Activated CD8-positive, alpha-beta T cell treated with anti-CD3 and anti-CD28 coated beads, Interleukin-2, amount 10 ng/mL, durations not matched to agents 7 days and 5 days (primary cell): ENCODE measurements at places on chromosomes 3 and 15.

DNA sequence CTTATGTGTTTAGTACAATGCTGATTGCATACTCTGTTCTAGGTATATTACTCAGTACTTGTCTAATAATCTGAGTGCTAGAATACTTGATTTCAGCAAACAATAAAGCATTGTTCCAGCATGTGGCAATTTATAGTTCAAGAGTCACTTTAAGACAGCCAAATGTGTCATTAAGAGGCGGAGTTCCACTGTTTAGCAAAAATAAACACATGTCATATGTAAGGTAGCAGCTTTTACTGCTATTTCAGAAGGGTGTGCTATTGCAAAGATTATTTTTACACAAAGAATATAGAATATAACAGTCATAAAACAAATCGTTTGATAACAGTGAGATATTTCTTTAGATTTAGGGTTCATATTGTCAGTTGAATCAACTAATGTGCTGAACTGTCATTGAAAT lies 358.7 kb downstream of the TUSC7 start:
- DNase-seq = no peak

- DNase-seq = no peak
These were observed 647.4 kb downstream of the FHIT start for GRCh38 chr3:60603860-60604259.

GRCh38 chr3:22981166-22981565 lies 222.0 kb upstream of the UBE2E2 start:
- no peak for DNase-seq

- no peak for DNase-seq
These were observed 9.9 kb downstream of the PDIA5 start for GRCh38 chr3:123076496-123077418.

GRCh38 chr3:142723665-142723967 lies 218 bp upstream of the TRPC1 start:
- peak; percentile 84 for DNase-seq

GRCh38 chr3:53219895-53220483 lies 35.8 kb downstream of the TKT start:
- peak; percentile 90 for DNase-seq

DNA sequence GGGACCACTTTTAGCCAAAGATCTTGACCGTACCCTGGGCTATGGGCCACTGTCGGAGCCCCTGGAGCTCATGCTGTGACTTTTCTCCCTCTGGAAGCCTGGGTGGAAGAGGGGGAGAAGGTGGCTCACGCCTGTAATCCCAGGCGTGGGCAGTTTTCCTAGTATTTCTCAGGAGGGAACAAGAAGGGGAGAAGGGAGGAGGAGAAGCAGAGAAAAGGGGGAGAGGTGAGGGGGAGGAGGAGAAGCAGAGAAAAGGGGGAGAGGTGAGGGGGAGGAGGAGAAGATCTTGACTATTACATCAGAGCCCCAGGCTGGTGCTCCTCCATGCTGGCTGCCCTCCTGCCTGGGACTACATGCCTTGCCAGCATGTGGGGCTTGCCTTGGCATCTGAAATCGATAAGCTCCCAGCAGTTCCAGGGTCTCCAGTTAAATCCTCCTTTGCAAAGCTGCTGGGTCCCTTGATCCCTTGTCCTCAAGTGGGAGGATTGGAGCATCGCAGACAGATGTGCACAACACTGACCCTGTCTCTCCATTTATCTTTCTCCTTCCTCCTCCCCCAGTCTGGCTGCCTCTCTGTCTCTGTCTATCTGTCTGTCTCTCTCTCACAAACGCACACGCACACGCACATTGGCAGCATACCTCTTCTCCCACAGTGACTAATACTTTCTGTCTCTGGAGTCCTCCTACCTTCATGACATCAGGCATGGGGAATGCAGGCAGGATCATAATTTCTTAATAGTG lies 41.6 kb downstream of the MRAS start:
- DNase-seq = no peak

- DNase-seq = no peak
These were observed 449.6 kb upstream of the TGFBR2 start for GRCh38 chr3:30156586-30157498.

- no peak for DNase-seq
These were observed 80.5 kb upstream of the SLC24A5 start for GRCh38 chr15:48040166-48040817.

DNA sequence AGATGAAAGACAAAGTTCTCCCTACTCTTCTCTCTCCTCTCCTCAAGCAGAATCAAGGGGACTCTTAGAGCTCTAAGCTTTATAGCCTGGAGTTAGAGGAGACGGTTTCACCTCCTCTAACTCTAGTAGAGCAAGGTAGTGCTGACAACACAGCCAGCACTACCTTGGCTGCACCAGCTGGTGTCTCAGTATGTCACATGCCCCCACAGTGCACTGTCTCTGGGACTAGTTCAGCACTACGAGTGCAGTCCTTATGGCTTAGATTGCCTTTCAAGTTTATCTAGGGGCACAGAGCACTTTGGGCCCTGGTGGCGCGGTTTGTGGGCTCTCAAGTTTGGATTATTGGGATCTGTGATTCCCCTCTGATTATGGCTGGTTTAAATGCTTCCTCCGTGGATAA lies 614.1 kb upstream of the NECTIN3 start:
- no peak for DNase-seq

DNA sequence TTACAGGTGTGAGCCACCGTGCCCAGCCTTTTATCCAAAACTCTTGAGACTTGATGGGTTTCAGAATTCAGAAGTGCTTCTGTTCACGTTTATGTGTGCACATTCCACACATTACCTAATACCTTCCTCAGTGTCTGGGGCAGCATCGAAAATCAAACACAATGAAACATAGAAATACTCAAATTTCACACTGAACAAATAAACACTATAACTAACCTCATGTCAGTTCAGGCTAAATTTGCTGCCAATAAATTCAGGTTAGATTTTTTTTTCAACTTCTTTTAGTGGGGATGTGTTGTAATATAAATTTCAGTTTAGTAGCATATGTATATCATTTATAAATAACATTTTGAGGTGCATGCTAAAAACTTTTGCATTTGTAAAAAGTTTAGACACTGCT lies 2.8 kb downstream of the EIF2AK4 start:
- DNase-seq = no peak

DNA sequence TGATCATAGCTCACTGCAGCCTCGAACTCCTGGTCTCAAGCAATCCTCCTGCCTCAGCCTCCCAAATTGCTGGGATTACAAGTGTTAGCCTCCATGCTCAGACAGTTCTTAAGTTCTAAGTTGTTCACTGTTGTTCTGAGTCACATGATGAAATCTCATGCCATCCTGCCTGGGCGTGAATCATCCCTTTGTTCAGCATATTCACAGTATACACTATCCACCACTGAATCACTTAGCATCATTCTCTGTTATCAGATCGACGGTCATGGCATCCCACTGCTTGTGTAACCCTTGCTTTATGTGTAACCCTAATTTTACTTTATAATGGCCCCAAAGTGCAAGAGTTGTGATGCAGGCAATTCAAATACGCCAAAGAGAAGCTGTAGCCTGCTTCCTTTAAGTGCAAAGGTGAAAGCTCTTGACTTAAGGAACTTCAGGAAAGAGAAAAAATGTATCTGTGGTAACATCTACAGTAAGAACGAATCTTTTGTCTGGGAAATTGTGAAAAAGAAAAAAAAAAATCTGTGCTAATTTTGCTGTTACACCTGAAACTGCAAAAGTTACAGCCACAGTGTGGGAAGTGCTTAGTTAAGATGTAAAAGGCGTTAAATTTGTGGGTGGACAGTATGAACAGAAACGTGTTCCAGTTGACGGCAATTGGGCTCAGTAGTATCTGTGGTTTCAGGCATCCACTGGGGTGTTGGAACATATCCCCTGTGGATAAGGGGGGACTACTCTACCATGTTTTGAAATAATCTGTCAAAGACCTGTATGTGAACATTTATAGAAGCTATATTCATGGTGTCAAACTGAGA lies 80.6 kb downstream of the PCOLCE2 start:
- DNase-seq = no peak

DNA sequence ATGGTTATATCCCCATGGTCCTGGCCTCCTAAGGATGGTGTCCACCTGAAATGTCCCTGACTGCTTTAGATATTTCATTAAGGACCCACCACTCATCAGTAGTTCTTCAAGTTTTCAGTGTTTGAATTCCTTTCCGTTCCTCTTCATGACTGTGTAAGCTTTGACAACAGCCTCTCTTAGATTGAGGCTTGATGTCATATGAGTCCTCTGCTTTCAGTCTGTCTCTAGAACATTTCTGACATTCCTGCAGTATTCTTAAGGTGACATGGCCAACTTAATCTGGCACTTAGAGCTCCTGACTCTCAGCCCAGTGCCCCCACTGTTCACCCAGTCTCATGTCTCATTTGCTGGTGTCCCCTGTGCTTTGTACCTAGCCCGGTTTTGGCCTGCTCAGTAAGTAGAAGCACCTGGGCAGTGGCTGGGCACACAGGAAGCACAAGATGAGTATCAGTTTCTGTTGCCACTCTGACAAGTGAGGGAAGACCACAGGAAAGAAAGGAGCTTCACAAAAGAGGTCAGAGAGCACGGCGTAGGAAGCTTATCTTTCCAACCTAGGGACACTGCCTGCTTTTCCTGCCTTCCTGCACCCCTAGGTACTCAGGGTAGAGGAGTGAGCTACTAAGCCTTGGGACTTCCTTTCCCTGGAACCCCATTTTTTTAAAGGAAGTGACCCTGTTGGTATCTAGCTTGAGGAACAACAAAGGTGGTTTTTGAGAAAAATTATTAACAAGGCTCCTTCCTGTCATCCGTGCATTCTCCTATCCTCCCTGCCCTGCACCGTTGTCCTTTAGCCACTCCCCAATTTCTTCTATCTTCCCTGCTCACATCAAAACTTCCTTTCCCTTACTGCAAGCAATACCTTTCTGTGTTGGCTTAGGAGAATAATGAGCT lies 103.1 kb downstream of the KLHL25 start:
- peak; percentile 61 for DNase-seq

DNA sequence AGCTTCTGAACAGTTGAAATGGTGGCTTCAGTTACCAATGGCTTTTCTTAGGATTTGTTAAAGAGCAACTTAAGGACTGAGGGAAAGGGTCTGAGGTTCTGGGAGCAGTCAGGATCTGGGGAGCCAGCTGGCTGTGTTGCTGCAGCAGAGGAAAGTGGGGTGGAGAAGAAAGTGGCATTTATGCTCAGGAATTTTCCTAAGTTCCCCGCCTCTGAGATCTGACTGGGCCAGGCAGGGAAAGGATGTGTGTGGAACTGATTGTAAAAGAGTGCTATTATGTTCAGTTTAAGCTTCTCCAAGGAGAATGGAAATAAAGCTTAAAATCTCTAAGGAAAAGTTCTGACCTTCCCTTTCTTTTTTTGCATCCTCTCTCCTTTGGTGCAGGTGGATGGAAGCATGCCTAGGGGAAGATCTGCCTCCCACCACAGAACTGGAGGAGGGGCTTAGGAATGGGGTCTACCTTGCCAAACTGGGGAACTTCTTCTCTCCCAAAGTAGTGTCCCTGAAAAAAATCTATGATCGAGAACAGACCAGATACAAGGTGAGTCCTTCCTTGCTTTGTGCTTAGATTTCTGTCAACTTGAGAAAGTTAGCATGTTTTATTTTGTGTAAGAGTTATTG lies 37.8 kb downstream of the IQGAP1 start:
- DNase-seq = no peak

DNA sequence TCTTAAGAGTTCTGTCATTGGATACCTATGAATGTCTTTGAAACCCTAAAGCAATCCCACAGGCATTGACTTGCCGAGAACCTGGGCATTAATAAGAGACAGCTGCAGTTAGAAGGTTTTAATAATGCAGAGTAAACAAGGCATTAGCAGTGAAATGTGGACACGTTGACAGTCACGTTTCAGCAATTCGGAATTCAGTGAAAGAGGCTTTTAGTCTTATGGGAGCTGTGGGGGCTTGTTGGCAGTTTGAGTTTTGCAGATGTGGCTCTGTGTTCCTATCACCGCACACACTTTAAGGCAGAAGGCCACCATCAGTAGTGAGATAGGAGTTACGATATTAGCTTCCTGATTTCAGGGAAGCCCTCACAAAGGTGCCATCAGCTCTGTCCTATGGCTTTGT lies 145.2 kb upstream of the NUDT16 start:
- DNase-seq = no peak

DNA sequence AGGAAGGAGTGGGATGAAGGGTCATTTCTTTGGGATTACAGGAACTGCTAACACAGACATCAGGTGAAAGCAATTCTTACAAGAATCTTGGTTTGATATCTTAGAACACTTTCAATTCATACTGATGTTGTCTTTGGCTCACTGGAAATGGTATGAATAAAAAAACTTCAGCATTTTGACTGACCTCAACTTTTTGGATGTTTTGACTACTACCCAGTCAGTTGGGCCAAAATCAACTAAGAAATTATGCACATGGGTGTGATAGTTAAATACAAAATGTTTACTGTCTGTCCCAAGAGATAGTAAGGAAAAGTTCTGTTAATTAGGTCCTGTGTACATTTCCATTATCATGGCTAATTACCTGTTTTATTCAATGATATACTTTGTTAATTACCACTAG lies 165.5 kb upstream of the LRIG1 start:
- no peak for DNase-seq

DNA sequence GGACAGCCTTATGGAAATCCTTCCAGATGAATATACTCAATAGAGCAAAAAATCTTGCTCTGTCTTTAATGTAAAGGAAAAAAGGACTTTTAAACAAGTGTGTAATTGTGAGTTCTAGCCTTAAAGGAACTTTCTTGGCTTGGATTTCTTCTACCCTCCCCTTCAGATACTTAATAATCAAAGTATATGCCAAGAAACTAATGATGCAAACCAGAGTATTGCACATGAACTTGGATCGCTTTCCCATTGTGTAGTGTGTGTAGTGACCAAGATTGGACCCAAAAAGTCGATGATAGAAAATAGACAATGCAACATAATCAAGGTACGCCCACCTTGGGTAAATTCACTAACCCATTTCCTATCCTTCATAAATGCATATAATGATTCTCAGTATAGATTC lies 123.8 kb downstream of the TIGIT start:
- no peak for DNase-seq

DNA sequence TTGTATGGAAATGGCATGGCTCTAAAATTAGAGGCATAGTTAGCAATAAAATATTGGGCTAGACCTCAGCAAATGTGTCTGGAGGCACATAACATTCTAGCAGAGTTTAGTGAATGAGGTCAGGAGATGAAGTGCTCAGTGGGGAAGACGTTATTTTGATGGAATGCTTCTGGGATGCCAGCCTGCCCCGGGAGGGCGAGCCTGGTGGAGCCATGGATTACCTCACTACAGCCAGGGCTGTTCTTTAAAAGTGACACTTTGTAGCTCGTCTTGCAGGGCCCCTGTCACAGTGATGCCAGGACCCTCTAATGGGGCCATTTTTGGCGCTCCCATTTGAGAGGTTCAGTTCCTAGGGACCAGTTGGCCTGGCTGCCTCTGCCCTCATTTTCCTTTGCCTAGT lies 48.5 kb downstream of the PXYLP1 start:
- DNase-seq = no peak

DNA sequence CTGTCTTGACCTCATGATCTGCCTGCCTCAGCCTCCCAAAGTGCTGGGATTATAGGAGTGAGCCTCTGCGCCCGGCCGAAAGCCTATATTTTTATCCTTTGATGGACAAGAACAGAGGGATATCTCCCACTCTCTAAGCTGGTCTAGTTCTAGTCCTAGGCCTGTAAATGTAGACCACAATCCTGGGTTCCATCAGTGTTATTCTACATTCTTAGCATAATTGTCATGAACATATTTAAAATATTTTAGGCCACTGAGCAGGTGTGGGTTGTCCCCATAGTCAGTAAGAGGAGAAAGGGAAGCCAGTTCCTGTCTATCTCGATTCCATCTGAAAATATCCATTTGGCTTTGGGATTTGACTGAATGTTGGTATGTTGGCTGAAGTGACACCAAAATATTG lies 118.1 kb downstream of the EBLN2 start:
- DNase-seq = no peak

GRCh38 chr15:101204739-101205535 lies 46.9 kb downstream of the CHSY1 start:
- no peak for DNase-seq
